Occipital lobe (tissue), 3 donors: ENCODE measurements at places on chromosomes 16 and 17.
A peak's percentile ranks its signal among the peaks of the same experiment; 100 is the strongest.

- no peak for DNase-seq
Observed at GRCh38 chr16:54510685-54511221, 224.2 kb upstream of the IRX3 start.

GRCh38 chr16:88906020-88906419 is 39.6 kb upstream of the PABPN1L start:
- DNase-seq = no peak

GRCh38 chr16:1311738-1312466 is 2.5 kb downstream of the UBE2I start:
- no peak for DNase-seq

DNA sequence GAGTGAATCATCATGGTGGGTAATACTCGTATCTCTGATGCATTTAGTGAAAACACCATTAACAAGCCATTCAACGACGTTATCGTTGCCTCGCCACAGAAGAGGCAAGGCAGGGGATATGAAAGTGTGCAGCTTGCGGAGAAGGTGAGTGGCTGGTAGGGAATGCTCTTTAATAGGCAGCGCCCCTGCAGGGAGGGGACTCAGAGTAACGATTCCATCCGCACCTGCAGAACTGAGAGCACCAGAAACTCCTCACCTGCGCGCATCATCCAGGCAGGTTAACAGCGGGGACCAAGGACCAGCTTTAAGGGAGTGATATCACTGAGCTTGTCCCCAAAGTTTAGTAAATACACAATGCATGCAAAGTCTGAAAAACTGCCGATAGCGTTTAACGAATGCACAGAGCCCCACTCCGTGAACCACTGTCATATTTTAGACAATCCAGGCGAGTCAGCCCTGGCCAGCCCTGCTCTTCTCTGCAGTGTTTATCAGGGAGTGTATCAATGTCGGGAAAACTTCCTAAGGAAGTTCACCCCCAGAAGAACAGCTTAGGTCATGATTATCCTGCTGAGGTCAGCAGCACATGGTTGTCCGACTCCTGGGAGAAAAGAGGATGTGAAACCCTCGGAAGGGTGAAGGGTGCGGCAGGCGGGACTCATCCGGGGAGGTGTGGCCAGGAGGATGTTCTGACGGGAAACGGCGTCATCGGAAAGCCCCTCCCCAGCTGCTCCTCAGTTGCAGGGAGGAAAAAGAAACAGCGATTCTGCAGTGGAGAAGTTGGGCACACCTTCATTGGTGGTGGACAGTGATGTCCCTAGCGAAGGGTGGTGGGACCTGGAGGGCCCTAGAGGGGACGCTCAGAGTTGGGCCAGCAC is 68.5 kb upstream of the DNAH17 start:
- DNase-seq = no peak

GRCh38 chr17:37676115-37676925 is 33.1 kb upstream of the DDX52 start:
- no peak for DNase-seq

DNA sequence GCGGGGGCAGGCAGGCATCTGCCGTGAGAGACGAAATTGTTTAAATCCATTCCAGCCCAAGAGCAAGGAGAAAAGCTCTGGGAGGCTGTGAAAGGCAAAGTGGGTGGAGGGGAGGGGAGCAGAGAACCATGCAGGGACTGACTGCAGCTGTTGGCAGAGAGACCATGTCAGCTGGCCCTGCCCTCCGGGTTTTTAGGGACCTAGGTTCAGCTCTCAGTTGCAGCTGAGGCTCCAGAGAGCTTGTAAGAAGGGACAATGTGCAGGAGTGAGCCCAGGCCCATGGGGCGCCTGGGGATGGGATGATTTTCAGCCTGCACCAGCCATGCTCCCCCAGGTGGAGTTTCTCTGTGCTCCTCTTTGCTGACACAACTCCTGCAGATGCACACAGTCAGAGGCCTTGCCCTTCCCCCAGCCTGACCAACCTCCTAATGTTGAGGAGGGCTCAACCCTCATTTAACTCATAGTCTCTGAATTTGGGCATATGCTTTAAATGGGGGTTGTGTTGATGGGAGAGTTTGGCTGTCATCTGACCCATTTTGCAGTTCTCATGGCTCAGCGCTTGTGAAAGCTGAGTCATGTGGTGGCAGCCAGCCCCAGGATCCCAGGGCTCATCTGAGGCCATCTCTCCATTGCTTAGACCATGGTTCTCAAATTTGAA is 70.9 kb downstream of the PLXDC1 start:
- peak; percentile 41 for DNase-seq

- DNase-seq = no peak
Observed at GRCh38 chr17:36592316-36592715, 637 bp downstream of the DHRS11 start.

DNA sequence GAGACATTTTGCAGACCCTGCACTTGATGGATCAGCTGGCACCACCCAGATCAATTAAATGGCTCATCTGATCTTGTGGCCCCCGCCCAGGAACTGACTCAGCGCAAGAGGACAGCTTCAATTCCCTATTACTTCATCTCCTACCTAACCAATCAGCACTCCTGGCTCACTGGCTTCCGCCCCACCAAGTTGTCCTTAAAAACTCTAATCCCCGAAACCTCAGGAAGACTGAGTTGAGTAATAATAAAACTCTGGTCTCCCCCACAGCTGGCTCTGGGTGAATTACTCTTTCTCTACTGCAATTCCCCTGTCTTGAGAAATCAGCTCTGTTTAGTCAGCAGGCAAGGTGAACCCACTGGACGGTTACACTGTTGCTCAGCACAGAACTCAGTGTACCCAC is 23.6 kb downstream of the SPPL2C start:
- DNase-seq = no peak

DNA sequence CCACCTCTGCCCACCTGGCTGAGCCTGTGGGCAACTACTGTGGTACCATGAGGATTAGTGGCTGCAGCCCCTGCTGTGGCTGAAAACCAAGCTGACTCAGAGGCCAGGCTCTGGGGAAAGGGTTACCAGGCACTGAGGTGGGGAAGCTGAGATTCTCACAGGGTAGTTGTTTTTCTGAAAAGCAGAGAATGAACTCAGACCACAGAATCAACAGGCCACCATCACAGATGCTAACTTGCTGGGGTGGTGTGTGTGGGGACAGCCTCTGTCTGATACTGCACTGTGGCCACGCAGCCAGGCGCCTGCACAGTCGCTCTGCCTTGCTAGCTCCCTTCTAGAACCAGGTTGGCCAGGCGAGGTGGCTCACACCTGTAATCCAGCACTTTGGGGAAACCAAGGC is 28.8 kb downstream of the NPLOC4 start:
- DNase-seq = no peak

DNA sequence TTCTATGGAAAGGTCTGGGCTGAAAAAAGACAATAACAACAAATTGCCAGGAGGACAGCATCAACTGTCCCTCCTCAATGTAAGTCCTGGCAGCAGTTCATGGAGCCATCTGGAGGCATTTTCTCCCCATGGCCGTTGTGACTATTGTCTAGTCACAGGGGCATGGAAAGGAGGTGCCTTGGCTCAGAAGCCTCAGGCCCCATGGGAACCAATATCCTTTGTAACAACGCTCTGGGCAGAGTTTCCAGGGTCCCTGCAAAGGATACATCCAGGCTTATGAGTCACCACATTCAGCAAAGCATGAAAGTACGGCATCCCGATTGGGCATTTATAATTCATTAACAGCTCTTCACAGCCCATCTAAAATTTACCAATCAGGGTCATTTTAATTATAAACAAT is 85.2 kb downstream of the GLG1 start:
- DNase-seq = peak; percentile 12

GRCh38 chr17:68972119-68972704 is 17.0 kb upstream of the ABCA8 start:
- DNase-seq = no peak

DNA sequence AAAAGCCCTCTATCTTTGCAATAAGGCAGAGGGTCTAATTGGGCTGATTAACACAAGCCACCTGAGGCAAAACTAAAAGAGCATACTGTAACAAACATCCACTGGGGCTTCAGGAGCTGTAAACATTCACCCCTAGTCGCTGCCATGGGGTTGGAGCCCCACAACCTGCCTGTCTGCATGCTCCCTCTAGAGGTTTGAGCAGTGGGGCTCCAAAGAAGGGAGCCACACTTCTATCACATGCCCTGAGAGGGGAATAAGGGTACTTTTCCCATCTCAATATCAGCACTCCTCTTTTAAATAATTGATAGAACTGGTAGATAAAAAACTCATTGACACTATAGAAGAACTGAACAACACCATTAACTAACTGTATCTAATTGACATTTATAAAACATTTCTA is 130.1 kb upstream of the COX10 start:
- no peak for DNase-seq

DNA sequence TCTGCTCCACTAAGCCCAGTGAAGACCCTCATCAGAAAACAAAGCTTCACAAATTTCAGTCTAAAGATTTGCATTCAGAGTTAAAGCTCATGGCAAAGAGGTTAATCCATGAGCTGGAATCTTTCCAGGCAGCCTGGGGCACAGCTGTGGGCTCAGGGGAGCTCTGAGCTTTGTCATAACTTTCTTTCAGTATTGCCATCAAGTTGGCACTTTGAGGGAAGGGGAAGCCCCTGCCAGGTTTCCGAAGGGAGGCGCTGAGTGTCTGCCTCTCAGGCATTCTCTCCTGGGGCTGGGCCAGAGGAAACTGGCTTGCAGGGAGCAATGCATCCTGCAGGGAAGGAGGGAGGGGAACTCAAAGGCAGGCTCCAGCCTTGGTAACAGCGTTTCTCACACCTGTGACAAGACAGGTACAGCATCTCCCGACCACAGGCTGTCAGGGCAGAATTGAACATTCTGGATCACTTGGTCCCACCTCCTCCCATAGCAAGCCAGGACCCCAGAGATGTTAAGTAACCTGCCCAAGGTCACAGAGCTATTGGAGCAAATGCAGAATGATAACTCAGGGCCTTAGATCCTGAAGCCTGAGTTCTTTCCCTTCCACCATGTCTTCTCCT is 3.9 kb downstream of the LPO start:
- DNase-seq = no peak

- no peak for DNase-seq
Observed at GRCh38 chr16:55735120-55735781, 79.5 kb downstream of the SLC6A2 start.

DNA sequence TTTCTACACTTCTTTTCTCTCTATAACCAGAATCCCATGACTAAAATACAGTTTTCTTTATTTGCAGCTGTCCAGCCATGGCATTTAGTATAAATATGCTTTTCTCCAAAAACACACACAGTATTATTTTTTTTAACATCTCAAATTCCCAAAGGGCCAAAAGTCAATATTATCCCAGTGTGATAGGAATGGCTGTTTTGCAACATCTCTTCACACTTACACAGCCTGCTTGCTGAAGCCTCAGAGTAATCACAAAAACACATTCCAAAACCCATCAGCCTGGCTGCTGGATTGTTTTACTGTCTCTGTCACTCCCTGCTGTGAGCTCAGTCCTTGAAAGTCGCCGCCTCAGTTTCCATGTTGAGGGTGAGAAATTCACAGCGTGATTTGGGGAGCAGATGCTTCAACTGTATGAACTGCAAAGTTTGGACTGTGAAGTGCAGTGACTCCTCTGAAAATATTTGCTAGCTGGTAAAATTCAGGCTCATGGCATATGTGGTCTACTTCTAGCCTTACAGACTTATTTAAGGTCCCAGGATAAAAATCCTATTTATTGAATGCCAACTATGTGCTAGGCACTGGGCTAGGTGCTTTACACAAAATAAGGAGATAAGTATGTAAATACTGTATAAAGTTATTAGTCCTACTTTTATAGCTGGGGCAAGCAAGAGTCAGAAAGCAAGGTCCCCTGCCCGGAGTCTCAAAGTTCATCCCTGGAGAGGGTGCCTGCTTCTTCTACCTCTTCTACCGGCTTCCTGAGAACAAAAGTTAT is 116.5 kb downstream of the SOCS1 start:
- DNase-seq = no peak

DNA sequence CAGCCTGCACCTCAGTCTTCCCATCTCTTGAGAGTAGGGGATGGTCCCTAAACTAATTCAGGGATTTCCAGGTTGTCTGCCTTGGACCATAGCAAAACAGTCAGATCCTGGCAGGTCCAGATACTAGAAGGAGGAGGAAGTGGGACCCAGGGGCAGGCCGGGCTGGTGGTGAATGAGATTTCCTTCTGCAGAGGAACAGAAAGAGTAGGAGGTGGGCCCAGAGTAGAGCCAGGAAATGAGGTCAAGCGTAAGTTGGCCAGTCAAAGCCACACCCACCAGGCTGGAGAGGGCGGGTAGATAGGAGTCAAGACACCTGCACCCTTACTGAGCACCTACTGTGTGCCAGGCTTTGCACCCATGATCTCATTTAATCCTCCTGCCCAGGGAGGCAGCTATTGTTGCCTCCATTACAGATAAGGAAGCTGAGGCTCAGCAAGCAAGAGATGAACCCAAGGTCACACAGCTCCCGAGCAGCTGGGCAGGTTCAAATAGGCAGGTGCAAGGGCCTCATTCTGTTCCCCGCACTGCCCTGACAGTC is 2.6 kb downstream of the CDH5 start:
- no peak for DNase-seq

DNA sequence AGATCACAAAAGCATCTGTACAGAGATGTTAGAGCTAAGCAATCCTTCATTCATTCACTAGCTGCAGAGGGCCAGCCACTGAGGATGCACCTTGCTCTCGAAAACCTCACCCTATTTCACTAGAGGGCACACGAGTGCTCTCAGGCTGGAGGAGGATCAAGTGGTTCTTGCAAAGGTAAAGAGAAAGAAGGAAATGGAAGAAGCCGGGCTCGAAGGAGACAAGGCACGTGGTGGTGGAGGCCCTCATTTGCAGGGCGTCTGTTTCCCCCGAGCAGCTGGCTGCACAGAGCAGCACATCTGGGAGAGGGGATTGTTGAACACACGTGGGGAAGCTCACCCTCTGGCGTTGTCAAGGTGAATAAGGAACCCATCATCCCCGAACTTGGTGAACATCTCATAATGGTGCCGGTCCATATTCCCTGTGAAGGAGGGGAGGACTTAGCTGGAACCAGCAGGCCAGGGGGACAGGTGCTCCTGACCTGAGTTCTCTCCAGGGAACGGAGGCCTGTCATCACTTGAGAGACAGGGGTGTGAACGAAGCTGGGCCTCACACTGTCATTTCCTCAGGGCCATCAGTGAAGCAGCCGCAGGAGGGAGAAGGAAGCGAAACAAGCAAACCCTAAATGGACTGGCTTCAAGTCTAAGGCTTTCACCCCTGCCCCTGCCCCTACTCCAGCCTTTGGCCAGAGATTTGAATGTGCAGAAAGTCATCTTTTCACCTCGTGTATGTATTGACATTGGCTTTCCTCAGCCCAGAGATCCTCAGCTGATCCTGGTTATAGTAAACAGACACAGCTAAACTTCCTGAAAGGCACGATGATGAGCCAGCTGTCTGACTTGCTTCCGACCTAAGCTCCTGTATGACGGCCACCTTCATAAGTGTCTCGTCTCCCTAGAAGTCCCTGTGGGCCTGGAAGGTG is 27.6 kb downstream of the PRKAR1A start:
- DNase-seq = no peak

DNA sequence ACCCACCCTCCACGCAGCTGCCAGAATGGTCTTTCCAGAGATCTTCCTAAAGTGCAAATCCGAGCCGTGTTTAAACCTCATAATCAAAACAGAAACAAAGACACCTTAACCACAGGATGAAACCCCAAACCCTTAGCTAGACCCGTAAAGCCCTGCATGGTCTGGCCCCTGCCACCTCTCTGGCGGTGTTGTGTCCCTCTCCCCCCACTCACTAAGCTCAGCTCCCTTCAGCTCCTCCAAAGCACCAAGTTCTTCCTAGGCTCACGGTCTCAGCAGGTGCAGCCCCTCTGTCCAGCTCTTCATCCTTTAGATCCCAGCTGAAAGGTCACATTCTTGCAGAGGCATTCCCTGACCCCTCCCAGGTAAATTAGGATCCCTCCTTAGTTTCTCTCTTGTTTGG is 4.4 kb upstream of the NXPH3 start:
- DNase-seq = no peak
